ENCODE measurements at places on chromosomes 1 and 21.
A peak's percentile ranks its signal among the peaks of the same experiment; 100 is the strongest.

GRCh38 chr1:93878501-93878888 is 511 bp downstream of the DNTTIP2 start:
- peak; percentile 18 for DNase-seq

- DNase-seq: no peak
These were observed 13.7 kb upstream of the TTC4 start for GRCh38 chr1:54701996-54702395.

GRCh38 chr1:39091845-39092645 is 65.9 kb downstream of the NDUFS5 start:
- peak; percentile 46 for DNase-seq

- no peak for DNase-seq
These were observed 66.8 kb upstream of the ANGPTL1 start for GRCh38 chr1:178937695-178938094.
